Astrocyte (in vitro differentiated cells and primary cell): ENCODE measurements at places on chromosomes 13 and 19. TPM values are rescaled to one million over a fixed set of nuclear protein-coding genes. Genes with fewer than 3 reads are reported as not detected.

- H3K4me3 ChIP-seq: no peak overlapping the region
- DNase-seq: no peak
- H3K27me3 ChIP-seq: no peaks in the 10 kb centered on the region
- H3K36me3 ChIP-seq: no peaks in the 10 kb centered on the region
These were observed 10.6 kb upstream of the OXGR1 start for GRCh38 chr13:97004886-97005285.

Gene DHRS12
- 4.0 and 4.9 TPM in 2 replicates for total RNA-seq

Gene C19orf85
- not detected in 2 replicates for total RNA-seq

DNA sequence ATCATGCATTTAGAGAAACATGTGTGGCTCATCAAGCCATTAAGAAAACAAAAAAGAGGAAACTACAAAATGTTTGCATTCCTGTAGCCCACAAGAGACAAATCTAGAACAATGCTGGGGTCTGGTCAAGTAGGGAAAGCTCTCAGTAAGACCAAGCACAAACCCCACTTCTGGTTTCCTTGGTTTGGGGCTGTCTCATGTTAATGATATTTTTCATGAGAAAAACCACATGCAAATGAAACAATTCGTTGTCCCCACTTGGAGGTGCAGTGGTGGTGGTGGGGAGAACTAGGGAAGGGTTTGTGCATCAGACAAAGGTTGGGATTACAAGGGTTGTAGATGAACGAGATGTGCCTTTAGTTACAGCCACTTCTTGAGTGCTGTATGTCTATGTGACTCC lies 7.0 kb upstream of the RB1 start:
- H3K4me3 ChIP-seq: no peak overlapping the region
- H3K27ac ChIP-seq: no peak overlapping the region

Gene GIPC3
- total RNA-seq: 0.09 and 0.10 TPM in 2 replicates

DNA sequence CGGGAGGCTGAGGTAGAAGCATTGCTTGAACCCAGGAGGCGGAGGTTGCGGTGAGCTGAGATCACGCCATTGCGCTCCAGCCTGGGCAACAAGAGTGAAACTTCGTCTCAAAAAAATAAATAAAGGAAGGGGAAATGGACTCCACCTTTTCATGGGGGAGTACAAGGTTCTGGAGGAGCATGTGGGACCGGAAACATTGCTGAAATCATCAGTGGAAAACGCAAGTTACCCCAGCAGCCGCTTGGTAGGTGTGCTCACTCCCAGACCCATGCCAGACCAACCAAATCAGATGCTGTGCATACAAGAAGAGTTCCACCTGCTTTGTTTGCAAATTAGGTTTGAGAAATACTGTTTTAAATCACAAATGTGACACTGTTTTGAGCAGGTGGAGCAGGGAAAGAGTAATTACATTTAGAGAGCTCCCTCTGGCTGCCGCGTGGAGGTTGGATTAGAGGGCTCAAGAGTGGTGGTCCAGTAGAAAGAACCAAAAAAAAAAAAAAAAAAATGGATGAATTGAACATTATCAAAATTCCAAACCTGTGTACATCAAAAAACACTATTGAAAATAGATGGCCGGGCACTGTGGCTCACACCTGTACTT lies 4.9 kb downstream of the ERICH4 start:
- no peaks in the 10 kb centered on the region for H3K36me3 ChIP-seq
- no peak overlapping the region for H3K27ac ChIP-seq
- no peaks in the 10 kb centered on the region for H3K4me1 ChIP-seq
- no peak for DNase-seq
- peaks cover 4% of the 10 kb centered on the region for H3K27me3 ChIP-seq

Gene YJEFN3
- total RNA-seq: 8.1 and 9.8 TPM in 2 replicates

DNA sequence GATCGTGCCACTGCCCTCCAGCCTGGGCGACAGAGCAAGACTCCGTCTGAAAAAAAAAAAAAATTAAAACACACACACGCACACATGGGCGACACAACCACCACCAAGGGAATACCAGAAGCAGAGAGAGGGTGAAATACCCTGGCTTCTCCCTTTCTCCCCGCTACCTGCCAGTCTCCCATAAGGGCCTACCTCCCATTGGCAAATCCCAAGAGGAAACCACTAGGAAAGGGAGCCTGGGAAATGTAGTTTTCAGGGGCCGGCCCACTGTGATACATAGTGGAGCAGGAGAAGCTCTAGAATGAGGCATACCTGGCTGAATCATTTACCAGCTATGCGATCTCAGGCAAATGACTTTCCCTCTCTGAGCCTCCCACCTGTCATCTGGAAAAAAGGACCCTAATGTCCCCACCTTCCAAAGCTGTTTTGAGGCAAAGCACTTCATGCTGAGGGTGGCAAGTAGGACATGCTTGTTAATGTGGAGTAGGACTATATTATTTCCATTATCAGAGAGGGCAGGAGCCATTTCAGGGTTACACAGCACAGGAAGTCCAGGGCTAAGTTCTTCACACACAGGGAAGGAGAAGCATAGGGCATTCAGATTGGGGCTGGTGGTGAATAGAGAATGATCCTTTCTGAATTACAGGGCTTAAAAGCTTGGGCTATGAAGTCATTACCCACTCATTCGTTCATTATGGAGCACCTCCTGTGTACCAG lies 14.3 kb upstream of the HNRNPUL1 start:
- no peak overlapping the region for H3K4me3 ChIP-seq
- H3K27ac ChIP-seq: no peak overlapping the region
- no peaks in the 10 kb centered on the region for H3K4me1 ChIP-seq
- no peak for DNase-seq
- H3K27me3 ChIP-seq: no peaks in the 10 kb centered on the region
- H3K36me3 ChIP-seq: peaks cover 56% of the 10 kb centered on the region

DNA sequence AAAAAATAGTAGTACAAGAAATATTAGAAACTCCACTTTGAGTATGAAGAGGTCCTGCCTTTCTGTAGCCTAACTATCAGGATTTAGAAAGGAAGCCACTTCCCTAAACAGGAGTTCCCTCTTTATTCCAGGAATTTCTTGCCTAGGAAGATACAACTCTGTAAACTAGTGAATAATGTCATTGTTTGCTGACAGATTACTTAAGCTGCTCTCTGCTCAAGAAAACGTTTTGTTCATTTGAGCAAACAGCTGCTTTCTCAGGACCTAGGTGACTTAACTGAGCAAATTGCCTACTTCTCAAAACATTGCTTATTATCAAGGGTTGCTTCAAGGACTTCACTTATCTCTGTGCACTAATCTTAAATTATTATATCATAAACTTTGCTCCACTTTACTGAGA lies 1419.4 kb upstream of the SLC10A2 start:
- no peak for DNase-seq
- H3K27me3 ChIP-seq: no peaks in the 10 kb centered on the region
- H3K4me1 ChIP-seq: peaks cover 10% of the 10 kb centered on the region
- H3K4me3 ChIP-seq: no peak overlapping the region
- no peaks in the 10 kb centered on the region for H3K36me3 ChIP-seq

DNA sequence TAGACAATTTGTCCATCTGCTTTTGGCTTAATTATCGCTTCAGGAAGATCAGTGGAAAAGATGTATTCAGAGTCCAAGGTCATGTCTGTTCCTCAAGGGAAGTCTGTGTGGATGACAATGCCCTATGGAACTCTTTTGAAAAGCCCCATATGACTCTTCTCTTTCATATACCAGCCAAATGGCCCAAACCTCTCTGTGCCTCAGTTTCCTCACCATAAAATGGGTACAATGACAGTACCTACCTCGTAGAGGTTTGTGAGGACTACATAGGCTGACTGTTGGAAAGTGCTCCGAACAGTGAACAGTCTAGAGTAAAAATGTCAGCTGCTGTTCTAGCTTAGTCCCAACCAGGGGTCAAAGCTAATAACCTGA lies 104.6 kb downstream of the COL4A2 start:
- peaks cover 21% of the 10 kb centered on the region for H3K36me3 ChIP-seq
- no peak for DNase-seq
- peaks cover 65% of the 10 kb centered on the region for H3K4me1 ChIP-seq
- H3K27me3 ChIP-seq: no peaks in the 10 kb centered on the region
- no peak overlapping the region for H3K4me3 ChIP-seq

Gene ZNF468
- 18.6 and 20.0 TPM in 2 replicates for total RNA-seq

Gene VSTM2B
- not detected in 2 replicates for total RNA-seq

- H3K4me3 ChIP-seq: no peak overlapping the region
- no peaks in the 10 kb centered on the region for H3K36me3 ChIP-seq
- DNase-seq: peak; percentile 42
- H3K4me1 ChIP-seq: peaks cover 12% of the 10 kb centered on the region
- H3K27ac ChIP-seq: no peak overlapping the region
These were observed 26.6 kb downstream of the KLF2 start for GRCh38 chr19:16351133-16351809.

Gene MBD3L2
- total RNA-seq: 0.57 TPM in 1 of 2 replicates, not detected in the other

DNA sequence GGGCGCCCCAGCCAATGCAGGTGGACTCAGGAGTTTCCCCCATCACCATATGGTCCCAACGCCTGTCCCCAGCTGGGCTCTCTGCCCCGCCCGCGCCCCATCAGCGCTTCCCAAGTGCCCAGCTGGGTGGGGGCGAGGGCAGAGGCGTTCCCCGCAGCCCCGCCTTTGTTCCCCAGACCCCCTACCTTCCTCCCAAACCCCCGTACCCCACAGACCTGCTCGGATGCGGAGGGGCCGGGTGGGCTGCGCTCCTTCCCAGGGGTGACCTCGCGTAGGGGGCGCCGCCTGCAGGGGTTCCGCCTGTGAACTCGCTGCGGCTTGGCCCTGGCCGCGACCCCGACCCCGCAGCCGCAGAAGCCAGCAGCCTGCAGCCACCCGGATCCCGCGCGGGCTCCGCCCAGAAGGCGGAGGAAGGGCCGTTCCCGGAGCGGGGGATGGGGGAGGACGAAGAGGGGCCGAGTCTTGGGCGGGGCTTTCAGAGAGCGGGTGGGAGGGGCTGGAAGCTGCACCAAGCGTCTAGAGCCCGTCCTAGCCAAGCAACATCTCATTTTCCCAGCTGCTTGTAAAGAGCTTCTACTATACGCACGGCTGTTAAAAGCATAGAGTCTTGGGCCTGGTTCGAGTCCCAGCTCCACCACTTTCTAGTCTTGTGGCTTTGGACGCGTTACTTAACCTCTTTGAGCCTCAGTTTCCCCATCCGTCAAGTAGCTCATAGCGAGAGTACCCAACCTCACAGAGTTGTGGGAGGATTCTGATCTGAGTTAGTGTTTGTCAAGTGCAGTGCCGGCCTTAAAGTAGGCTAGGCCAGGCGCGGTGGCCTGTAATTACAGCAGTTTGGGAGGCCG lies at the start of gene RAB3D:
Gene RAB3D (minus strand): TSS at position 404 of the 845 bp plus-strand sequence. CDS start 2,258 bp downstream, outside the sequence.
- peaks cover 10% of the 10 kb centered on the region for H3K4me1 ChIP-seq
- peak; percentile 59 for DNase-seq

GRCh38 chr13:32210101-32210500 lies 105.1 kb downstream of the ZAR1L start:
- H3K4me3 ChIP-seq: no peak overlapping the region
- DNase-seq: no peak
- H3K4me1 ChIP-seq: peaks cover 16% of the 10 kb centered on the region
- no peak overlapping the region for H3K27ac ChIP-seq
- H3K36me3 ChIP-seq: no peaks in the 10 kb centered on the region

GRCh38 chr13:91813253-91813652 lies 414.8 kb downstream of the GPC5 start:
- H3K4me1 ChIP-seq: peaks cover 2% of the 10 kb centered on the region
- H3K27me3 ChIP-seq: no peaks in the 10 kb centered on the region
- DNase-seq: no peak

DNA sequence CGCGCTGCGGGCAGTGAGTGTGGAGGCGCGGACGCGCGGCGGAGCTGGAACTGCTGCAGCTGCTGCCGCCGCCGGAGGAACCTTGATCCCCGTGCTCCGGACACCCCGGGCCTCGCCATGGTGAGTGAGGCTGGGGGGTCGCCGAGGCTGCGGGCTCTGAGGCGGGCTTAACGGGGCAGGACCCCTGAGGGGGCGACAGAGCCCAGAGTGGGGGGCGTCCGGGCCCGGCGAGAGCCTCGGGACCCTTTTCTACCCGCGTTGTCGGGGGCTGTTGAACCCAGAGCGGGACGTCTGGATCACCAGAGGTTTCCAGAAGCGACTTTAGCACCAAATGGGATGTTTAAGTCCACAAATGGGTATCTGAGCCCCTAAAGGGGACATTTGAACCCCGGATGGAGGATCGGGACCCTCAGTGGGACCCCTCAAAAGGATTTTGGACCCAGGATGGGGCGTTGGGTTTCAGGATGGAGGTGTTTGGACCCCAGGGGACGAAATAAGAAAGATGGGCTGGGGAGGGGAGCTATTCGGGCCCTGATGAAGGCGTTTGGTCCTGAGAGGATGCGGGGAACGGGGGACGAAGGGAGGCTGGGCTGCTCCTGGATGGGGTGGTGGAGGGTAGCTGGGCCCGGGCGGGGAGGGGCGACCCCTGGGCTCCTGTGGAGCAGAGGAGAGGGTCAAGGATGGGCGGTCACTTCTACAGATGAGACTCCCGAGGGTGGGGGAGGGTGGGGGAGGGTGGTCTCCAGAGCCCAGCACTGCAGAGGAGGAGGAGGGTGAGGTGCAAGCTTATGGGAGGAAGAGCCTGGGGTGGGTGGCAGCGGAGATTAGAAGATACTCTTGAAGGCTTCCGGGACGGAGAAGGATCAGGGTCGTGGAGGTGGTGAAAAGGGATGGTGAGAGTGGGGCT lies at the start of gene CALM3:
Gene CALM3 (plus strand): TSS at position 13 of the 907 bp plus-strand sequence. CDS start 105 bp downstream, at position 118.
- peaks cover 10% of the 10 kb centered on the region for H3K36me3 ChIP-seq
- H3K27me3 ChIP-seq: no peaks in the 10 kb centered on the region
- H3K27ac ChIP-seq: peak within 1 kb of the TSS; percentile 100
- DNase-seq: no peak
- peaks cover 19% of the 10 kb centered on the region for H3K4me1 ChIP-seq

DNA sequence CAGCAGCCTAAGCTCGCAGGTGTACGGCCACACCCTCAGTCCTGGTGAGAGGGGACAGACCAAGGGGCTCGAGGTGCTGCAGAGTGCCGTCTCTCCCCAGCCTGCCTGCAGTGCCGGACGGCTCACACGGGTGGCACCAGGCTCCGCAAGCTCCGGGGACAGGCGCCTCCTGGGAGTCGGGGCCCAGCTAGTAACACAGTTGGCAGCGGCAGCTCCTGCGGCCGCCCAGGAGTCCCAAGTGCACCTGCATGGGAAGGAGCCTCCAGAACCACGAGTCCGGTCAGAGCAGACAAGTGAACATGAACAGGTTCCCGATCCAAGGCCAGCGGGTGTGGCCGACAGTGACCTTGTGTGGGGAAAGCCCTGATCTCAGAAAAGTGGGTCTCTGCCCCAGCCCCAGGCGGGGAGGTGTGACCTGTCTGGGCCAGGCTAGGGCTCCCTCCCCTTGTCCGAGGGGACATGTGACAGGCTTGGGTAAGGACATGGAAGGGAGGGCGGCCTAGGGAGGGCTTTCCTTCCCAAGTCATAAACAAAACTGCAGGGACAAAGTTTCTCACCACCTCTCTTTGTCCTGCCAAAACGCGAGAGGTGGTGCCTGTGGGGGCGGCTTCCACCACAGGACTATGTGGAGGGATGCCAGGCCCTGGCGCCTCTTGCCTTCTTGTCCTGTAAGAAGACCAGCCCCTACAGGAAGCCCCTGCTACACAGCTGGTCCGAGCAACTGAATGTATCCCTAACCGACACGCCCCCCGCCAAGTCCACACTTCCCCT lies 46.5 kb downstream of the MLLT1 start:
- peak overlapping the region; percentile 77 for H3K27ac ChIP-seq
- no peaks in the 10 kb centered on the region for H3K36me3 ChIP-seq
- peak overlapping the region; percentile 24 for H3K4me3 ChIP-seq
- no peaks in the 10 kb centered on the region for H3K27me3 ChIP-seq
- peak; percentile 74 for DNase-seq

GRCh38 chr19:1275260-1275975 lies at the start of gene FAM174C:
FAM174C (plus strand) TSS chr19:1275530; CDS start chr19:1275550, 20 bp downstream.
- H3K27ac ChIP-seq: peak within 1 kb of the TSS; percentile 92
- peaks cover 26% of the 10 kb centered on the region for H3K36me3 ChIP-seq
- DNase-seq: peak; percentile 92
- H3K27me3 ChIP-seq: no peaks in the 10 kb centered on the region
- H3K4me1 ChIP-seq: peaks cover 49% of the 10 kb centered on the region
- H3K4me3 ChIP-seq: peak within 1 kb of the TSS; percentile 61

- H3K27me3 ChIP-seq: no peaks in the 10 kb centered on the region
- no peak overlapping the region for H3K4me3 ChIP-seq
- H3K4me1 ChIP-seq: peaks cover 26% of the 10 kb centered on the region
- peak overlapping the region; percentile 75 for H3K27ac ChIP-seq
These were observed 27.0 kb downstream of the ARID3A start for GRCh38 chr19:952680-953444.
